Kidney (tissue), 22 donors: ENCODE measurements at places on chromosomes 4 and X. TPM values are rescaled to one million over a fixed set of nuclear protein-coding genes. Genes with fewer than 3 reads are reported as not detected.

The GAGE12J gene
- polyA plus RNA-seq, result not detected

The RS1 gene
- not detected for polyA plus RNA-seq

The APBB2 gene
- 13.4 TPM for polyA plus RNA-seq

The HERC5 gene
- polyA plus RNA-seq, result 4.7 TPM

The PARM1 gene
- 42.9 TPM for polyA plus RNA-seq

The CDS1 gene
- polyA plus RNA-seq, result 13.5 TPM

The TMSB15A gene
- polyA plus RNA-seq, result 1.8 TPM

The CSAG3 gene
- polyA plus RNA-seq, result not detected

The EDNRA gene
- polyA plus RNA-seq, result 3.2 TPM

The DCAF8L1 gene
- polyA plus RNA-seq, result not detected

The ASB12 gene
- polyA plus RNA-seq, result 0.62 TPM

The SASH3 gene
- 1.9 TPM for polyA plus RNA-seq

The AFF2 gene
- polyA plus RNA-seq, result 0.09 TPM

The TLR10 gene
- 0.11 TPM for polyA plus RNA-seq

The CCDC110 gene
- polyA plus RNA-seq, result 2.2 TPM

The AFP gene
- 11.6 TPM for polyA plus RNA-seq

The ANXA10 gene
- not detected for polyA plus RNA-seq

The MSX1 gene
- polyA plus RNA-seq, result 3.0 TPM

The MAGEB2 gene
- not detected for polyA plus RNA-seq
